Caudate nucleus (tissue), 63 donors: ENCODE measurements at places on chromosomes 7 and 10.

GRCh38 chr7:128215281-128215680 is 25.8 kb upstream of the LEP start:
- no peak for DNase-seq

DNA sequence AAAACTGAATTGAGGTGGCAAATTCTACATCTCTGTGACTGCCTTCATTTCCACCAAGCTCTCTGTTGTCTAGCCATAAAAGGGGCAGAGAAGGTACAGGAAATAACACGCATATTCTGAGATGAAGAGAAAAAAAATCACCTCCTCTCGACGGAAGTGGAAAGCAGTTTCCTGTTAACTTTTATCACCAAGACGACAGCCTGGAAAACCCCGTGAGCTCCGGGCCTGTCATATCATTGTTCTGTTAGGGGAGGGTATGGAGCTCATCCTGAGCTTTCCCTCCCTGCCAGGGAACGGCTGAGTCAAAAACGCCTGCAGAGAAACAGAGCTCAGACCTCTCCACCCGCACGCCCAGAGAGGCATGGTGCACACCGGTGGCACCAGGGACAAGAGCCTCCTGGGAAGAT is 200.3 kb downstream of the PRPF18 start:
- peak; percentile 27 for DNase-seq

DNA sequence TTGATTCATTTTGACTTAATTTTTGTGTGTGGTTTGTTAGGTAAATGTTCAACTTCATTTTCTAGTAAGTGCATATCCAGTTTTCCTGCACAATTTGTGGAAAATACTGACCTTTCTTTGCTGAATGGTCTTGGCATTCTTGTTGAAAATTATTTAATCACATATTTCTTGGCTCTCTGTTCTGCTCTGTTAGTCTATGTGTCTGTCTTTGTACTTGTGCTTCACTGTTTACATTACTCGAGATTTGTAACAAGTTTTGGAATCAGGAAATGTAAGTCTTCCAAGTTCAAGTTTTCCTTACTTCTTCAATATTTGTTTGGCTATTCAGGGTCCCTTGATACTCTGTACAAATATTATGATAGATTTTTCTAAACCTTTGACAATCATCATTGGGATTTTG is 838.2 kb upstream of the POM121L12 start:
- no peak for DNase-seq

GRCh38 chr10:6507311-6507710 is 72.8 kb downstream of the PRKCQ start:
- no peak for DNase-seq

- no peak for DNase-seq
These were observed 42.6 kb downstream of the SHH start for GRCh38 chr7:155769701-155770100.

GRCh38 chr10:29922892-29923291 is 136.5 kb downstream of the JCAD start:
- no peak for DNase-seq

DNA sequence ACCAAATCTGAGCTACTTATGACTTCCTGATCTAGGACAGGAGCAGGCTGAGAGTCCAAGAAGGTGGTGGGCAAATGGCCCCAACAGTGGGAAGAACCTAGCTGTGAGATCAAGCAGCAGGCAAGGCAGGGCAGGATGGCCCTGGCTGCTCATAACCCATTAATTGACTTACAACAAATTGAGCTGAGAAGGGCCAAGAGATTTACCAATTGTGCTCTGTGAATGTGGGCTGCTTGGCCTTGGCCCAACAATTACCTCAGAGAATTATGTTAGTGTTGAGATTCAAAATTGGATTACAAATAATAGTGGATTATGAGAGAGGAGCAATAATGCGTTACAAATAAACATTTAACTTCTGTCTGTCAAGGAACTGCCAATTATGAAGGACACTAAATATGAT is 956.5 kb downstream of the KCNMA1 start:
- DNase-seq: no peak

DNA sequence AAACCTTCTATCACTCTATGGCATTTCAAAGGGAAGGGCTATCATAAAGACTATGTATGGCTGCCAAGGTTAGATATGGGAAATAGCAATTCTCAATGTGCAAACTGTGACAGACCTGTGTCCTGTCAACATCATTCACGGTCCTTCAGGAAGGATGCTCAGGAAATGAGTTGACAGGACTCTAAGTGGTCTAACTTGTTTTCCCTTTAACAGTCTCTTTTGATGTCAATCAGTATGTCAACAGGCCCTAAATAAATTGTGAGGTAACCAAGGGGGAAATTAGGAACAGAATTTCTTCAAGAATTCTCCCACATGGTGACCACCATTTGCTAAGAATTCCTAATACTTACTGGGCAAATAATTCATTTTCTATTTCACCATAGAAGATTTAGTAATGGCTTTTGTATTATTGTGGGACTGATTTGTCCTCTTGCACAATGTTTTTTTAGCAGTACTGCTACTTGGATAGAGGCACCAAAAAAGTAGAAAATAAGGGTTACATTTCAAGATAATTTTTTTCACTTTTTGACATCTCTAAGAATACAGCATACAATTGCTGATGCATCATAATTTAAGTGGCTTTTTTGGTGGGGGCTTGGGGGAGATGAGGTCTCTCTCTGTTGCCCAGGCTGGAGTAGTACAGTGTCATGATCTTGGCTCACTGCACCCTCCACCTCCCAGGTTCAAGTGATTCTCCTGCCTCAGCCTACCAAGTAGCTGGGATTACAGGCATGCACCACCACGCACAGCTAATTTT is 275.8 kb downstream of the CACNA2D1 start:
- no peak for DNase-seq

DNA sequence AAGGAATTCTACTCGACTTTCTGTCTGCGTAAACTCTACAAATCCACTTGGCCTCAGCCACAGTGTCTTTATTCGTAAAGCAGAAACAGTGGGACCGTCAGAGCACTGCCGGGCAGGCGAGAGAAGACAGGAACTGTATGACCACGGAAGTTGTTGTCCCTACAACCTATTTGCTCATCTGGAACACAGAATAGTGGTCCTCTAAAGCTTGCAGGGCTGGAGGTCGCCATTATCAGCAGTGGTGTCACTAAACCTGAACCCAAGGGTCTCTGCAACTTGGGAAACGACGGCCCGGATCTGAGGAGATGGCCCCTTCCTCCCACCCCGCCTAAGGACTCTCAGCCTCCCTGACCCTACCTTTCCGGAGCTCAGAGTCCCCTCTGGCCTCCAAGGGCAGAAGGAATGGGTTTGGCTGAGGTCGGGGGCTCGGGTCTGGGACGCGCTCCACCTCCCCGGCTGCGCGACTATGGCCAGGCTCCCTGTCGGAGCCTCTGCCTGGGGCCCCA is 442 bp downstream of the STYXL1 start:
- DNase-seq: no peak

- DNase-seq: no peak
These were observed 469.5 kb upstream of the ZMIZ1 start for GRCh38 chr10:78599122-78599853.

GRCh38 chr7:151232917-151233701 is 826 bp downstream of the CHPF2 start:
- DNase-seq: no peak

DNA sequence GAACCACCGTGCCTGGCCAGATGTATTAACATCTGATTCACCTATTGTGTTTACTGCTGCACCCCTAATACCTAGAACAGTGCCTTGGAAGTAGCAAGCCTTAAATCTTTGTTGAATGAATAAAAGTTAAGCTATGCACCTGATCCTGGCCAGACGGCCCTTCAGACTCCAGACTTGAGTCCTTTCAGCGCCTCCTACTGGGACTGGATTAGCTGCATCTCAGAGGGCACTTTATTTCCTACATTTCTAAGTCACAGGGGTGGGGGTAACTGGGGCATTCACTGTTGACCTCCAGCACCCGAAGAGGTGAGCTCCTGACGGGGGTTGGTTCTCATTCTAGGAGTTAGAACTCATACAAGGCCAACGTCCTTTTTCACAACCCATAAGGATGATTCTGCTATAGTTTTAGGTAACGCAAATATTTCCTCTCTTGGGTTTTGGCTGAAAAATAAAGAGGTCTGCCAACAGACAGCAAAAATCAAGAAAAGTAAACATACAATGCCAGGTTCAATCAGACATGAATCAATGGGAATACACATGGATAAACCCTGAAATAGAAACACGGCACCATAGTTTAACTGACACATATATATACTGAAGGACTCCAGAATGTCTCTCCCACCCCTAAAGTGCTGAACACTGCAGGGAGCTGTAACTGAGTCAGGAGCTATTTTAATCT is 48.0 kb upstream of the DLG5 start:
- DNase-seq: no peak

GRCh38 chr7:133583545-133584171 is 330.8 kb downstream of the EXOC4 start:
- no peak for DNase-seq

DNA sequence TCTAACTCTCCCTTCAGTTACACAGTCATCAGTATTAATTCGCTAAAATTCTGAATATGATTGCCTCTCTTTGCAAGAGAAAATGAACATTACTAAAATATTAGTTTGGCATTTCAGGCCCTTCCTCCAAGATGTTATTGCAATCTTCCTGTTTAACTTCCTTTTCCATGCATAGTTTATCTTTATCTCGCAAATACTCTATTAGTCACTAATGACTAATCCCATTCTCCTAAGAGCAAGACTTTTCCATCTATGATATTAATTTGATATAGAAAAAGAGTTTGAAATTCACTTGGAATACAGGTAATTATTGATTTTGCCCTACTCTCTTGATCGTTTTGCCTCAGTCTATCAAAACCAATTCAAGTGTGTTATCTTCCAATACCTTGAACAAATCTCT is 41.8 kb upstream of the SEMA3A start:
- DNase-seq: no peak

- DNase-seq: no peak
These were observed 76.4 kb downstream of the NKX6-2 start for GRCh38 chr10:132709471-132709951.

DNA sequence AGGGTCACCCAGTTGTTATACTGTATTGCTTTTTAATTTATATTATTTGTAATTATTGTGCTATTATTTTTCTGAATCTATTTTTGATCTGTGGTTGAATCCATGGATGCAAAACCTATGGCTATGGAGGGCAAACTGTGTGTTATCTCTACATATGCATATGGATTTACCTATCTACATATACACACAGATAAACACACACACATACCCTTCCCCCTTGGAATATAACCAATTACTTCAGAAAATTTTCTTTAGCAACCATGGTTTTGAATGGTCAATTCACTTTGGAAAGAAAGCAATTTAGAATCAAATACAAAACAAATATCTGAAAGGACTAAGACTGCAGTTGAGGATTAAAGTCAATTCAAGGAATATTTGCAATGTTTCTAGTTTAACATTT is 39.1 kb downstream of the MTPN start:
- DNase-seq: no peak

- DNase-seq: no peak
These were observed 166.8 kb downstream of the SORCS1 start for GRCh38 chr10:106997721-106998120.

- DNase-seq: peak; percentile 73
These were observed 58.4 kb downstream of the ZNF467 start for GRCh38 chr7:149714910-149715471.

GRCh38 chr7:139659922-139660316 is 117.9 kb downstream of the HIPK2 start:
- DNase-seq: no peak

- no peak for DNase-seq
These were observed 31.7 kb downstream of the LHPP start for GRCh38 chr10:124493214-124493882.

GRCh38 chr7:115096262-115096661 is 174.4 kb downstream of the MDFIC start:
- DNase-seq: no peak

DNA sequence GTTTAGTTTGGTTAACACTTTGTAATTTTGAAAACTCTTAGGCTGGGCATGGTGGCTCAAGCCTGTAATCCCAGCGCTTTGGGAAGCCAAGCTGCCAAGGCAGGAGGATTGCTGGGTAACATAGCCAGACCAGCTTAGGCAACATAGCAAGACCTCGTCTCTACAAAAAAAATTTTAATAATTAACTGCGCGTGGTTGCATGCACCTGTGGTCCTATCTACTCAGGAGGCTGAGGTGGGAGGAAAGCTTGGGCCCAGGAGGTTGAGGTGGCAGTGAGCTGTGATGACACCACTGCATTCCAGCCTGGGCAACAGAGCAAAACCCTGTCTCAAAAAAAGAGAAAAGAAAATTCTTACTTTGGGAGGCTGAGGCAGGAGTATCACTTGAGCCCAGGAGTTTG is 18.2 kb downstream of the MYOZ1 start:
- no peak for DNase-seq

DNA sequence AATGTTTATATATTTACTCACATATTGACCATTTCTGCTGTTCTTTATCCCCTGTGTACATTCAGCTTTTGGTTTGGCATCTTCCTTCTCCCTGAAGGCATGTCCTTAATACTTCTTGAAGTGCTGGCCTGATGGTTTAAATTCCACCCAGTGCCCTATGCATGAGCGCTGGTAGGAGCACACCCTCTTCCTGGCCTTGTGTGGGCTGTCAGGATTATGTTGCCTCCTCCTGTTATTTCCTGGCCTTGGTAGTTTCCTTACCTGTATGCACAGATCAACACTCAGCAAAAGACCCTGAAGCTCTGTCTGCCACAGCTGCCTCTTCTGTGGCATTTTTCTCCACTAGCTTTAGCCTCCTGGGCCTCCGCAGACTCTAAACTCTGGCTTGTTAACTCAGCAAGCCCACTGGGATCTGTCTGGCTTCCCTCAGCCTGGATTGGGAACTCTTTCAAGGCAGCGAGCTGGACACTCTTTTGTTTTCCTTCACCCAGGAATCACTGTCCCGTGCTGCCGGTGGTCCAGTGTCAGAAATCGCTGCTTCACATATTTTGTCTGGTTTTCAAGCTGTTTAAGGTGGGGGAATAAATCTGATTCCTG is 595.2 kb downstream of the SDK1 start:
- DNase-seq: no peak

- no peak for DNase-seq
These were observed 88.1 kb upstream of the DDC start for GRCh38 chr7:50653126-50653864.

- no peak for DNase-seq
These were observed 612 bp downstream of the KCP start for GRCh38 chr7:128909625-128910568.

GRCh38 chr7:85074992-85075391 is 111.9 kb downstream of the SEMA3D start:
- no peak for DNase-seq

DNA sequence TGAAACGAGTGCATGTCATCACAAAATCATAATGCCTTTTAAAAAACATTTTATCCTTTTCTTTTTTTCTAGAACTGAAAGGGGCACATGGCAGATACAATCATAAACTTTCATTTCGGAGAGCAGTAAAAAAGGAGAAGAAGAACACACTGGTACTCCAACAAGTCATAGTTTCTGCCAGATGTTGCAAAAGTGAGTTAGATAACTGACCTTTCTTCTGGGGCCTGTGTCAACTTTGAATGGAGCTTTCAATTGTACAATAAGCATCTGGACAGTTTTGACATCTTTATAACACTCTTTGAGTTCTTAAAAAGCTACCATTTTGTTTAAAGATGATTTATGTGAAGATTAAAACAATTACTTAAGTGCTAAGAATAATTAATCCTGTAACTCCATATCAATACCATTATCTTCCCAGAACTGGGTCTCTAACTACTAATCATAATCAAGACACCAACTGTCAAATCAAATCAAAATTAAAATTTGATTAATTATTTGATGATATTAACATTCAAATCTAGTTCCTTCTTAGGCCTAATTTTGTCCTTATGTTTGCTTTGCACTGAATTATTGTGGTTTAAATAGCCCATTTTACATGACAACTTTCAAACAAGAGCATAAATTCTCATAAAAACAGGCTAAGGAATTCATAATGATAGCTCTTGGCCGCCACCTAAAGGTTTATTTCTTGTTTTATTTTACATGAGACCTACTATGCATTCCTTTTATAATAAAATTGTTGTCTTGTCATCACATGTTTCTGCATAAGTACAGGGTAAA is 19.5 kb upstream of the ITGB8 start:
- no peak for DNase-seq
